Activated CD4-positive, alpha-beta T cell treated with anti-CD3 and anti-CD28 coated beads for 24 hours (primary cell): ENCODE measurements at places on chromosomes 5 and 9.

DNA sequence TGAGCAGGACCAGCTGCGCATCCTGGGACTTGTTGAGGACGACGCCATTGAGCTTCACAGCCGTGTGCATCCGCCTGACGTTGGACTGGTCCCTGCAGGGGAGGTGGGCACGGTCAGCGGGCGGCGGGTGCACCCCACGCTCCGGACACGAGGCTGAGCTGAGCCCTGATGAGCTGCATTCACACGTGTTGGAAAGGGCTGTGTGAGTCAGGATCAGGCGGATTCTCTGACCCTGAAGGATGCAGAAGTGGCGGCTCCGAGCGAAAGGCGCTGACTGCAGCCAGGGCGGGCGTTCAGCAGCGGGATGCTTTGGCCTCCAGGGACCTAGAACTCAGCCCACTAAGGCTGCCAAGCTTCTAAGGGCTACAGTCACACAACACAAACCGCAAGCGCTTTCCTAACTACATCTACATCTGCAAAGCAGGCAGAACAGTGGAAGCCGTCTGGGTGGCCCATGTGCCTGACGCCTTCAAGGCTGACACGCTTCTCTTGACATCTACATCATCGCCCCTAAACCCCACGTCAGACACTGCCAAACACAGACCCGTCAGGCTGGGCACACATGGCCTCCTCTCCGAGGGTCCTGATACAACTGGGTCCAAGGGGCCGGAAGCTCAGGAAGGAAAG, 44.9 kb downstream of the NKD2 start:
- DNase-seq = no peak

- no peak for DNase-seq
Observed at GRCh38 chr5:79474367-79475151, 39.4 kb downstream of the HOMER1 start.

- no peak for DNase-seq
Observed at GRCh38 chr9:126373241-126373640, 46.6 kb downstream of the MVB12B start.

- no peak for DNase-seq
Observed at GRCh38 chr5:168192120-168192519, 99.3 kb upstream of the WWC1 start.

- DNase-seq = no peak
Observed at GRCh38 chr5:108560581-108560980, 178.7 kb upstream of the FBXL17 start.

DNA sequence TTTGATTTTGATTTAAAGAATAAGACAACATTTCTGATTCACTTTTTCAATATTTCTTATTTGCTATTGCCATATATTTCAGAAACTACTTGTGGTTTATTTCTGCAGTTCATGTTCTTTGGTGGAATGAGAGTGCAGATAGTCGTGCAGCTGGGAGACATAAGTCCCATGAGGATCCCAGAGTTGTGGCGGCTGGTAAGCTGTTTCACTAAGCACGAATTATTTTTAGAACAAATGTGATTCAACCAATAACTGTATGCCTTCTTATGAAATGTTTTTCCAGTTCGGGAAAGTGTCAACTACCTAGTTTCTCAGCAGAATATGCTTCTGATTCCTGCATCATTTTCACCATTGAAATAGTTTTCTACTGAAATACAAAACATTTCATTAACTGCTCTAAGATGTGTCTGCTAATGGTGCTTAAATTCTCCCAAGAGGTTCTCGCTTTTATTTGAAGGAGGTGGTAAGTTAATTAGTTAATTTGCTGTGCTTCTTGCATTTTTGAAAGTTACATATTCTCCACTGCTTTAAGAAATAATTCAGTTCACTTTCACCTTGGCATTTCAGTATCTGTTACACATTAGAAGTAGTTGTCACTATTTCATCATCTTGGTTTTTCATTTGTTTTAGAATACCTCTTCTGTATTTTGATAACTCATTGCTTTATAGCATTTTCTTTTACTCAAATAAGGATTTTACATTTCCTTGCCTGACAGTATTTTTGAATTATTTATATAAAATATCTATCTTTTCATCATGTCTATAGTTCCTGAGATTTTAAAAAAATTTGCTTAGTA, 9.0 kb downstream of the NIPSNAP3B start:
- DNase-seq = no peak

DNA sequence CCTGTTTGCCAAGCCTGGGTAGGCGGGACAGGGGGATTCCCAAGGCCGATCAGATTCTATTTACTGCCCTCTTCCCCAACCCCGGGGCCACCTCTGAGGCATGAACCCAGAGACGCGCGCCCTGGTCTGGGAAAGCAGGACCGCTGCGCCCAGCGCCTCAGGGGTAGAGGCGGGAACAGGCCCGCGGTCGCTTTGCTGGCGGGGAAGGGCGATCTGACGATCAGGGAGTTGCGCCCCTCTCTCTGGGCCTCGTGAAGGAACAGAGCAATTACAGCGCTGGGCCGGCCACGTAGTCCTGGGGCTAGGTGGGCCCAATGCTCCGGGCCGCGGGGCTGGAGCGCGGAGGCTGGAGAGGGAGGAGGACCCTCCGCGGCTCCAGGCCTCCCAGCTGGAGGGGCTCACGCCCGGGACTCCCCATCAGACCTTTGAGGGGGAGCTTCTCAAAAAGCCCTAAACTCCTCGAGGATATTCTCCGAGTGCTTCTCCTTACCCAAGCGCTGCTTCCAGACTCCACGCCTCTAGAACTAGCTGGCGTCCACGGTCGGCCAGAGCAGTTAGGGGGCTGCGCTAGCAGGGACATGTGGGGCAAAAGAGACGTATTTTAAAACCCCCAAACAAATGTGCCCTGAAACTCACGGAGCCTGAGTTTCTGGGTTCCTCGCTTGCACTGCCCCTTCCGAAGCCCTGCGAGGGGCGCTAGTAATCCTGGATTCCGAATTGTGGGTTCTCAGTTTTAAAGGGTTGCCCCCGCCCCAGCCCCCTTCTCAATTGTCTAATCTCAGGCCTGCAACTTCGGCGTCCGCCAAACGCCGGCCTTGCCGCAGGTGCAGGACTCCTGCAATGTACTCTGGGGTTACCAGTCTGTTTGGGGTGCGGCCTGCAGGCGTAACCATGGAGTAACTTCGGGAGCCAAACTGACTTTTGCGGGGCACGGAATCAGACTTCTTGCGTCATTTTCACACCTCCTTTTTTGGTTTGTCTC, 57.6 kb downstream of the TMEM174 start:
- no peak for DNase-seq

DNA sequence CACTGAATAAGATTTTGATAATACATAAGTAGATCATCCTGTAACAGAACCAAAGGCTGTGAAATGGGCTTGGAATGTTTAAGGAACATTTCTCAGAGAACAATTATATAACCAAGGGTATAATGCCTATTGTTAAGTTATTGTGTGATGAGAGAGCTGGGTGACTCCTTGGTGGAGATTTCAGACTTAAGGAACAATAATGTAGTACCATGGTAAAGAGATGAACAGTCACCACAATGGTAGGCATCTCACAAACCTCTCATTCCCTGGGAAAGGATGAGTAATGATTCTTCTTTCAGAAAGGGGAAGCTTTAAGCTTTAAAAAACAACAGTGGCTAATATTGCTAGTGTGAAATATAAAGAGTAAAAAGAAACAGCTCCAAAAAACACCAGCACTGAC, 147.4 kb downstream of the TRIM36 start:
- no peak for DNase-seq

DNA sequence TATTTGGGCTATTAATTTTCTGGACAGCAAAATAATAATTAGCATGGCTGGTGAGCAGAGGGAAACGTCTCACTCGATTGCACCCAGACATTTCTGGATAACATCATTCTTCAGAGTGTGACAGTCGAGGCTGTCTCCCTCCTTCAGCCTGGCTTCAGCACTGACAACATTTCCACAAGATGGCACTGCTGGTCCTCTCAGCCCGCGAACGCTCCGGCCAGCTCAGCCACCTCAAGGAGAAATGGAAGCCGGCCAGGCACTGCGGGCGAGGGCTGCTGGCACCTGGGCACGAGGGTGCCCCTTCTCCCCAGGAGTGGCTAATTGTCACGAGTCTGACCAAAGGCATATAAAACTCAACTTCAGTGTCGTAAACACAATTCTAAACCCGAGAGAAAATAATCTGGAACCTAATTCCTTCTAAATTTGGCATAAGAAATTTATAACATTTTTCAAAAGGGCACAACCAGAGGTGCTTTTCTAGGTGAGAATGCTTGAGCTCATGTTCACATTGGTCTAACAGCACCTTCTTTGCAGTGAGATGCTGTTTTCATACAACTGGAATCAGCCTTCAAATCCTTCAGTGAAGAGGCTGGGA, 65.9 kb downstream of the DAP start:
- DNase-seq = no peak

DNA sequence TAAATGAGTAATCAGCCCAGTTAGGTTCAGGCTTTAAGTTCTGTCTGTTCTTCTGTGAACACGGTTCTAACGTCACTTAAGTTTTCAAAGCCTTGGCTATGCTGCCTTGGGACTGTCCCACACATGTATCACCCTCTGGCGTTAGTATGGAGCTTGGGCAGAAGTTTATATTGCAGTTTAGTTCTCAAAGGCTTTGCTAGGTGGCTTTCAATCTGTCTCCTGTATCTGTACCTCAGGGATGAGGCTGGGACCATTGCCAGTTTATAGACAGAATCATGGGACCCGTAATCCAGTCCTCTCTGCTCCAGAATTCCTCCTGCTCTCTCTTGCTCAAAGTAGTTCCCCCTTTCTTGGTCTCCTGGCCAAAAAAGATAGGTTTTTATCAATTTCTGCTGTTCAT, 12.1 kb downstream of the C9orf40 start:
- DNase-seq = no peak

DNA sequence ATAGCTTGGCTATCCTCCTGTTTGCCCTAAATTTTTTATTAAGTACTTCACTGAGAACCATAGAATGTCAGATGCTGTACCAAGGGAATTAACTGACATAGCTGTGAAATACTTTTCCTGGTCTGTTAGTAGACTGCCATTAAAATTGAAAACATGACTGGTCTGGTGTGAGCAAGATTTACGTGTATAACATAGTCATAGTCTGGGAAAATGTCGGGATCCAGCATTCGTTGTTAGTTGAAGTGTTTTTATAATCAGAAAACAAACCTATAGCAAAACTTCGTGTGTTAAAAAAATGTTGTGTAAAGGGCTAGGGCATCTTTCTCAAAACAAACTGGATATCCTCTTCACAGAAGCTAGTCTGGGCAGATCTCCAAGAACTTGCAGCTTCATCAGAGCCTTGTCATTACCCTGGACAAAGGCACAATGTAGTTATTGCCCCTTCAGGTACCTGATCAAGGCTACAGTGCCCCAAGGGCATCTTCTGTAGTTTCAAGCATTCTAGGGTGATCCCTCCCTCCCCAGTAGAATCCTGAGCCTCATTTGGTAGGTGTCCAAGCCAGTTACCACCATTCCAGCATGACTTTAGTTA, 454.2 kb upstream of the SGCD start:
- DNase-seq = no peak

DNA sequence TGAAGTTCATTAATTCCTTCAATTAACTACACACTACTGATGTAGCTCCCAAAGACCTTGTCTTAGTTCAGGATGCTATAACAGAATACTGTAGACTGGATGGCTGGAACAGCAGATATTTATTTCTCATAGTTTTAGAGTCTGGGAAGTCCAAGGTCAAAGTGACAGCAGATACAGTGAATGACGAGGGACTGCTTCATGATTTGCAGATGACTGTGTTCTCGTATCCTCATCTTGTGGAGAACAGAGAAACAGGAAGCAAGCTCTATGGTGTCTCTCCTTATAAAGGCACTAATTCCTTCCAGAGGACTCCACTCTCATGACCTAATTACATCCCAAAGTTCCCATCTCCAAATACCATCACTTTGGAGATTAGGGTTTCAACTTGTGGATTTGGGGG, 65.6 kb upstream of the MAP1B start:
- DNase-seq = no peak

DNA sequence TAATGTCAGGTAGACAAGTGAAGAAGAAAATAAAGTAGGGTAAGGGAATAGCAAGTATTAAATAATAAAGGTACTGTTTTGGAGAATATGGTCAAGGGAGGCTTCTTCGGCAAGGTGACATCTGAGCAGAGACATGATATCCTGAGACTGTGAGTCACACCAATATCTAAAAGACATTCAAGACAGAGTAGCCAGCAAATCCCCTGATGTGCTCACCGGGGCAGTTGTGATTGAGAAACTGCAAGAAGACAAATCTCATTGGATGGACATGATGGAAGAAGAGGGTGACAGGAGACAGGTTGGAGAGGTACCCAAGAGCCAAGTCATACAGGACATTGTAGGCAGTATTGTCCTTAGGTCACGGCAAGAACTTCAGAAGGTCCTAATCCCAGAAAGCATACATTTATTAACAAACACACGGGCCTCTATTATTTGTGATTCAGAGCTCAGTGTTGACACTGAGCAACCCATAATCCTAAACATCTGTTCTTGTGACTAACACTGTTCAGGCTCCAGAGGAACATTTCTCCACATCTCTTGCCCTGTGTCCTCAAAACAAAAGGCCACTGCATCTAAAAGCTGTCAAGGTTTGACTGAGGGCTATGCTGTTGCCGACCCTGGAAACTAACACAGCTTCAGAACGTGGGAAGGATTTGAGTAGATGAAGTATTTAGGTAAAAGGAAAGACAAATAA, 258.7 kb upstream of the CLINT1 start:
- no peak for DNase-seq

- no peak for DNase-seq
Observed at GRCh38 chr5:57332361-57332760, 150.2 kb downstream of the ACTBL2 start.

DNA sequence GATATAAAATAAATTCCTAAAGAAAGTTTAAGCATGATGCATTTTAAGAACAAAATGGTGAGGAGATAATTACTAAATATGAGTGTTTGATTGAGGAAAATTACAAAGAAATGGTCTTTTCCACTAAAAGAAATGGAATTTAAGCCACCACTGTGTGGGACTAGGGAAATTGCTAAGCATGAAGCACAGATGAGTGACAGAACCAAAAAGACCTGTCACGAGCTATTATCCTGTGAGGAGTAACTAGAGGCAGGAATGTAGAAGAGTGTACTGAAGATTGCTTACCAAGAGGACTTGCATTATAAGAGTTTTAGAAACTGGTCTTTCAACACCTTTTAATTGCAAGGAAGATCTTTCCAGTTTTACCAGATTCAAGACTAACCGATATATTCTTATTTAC, 193.6 kb upstream of the PRR16 start:
- DNase-seq = no peak

GRCh38 chr5:131423056-131423455, 159.2 kb downstream of the CDC42SE2 start:
- no peak for DNase-seq

DNA sequence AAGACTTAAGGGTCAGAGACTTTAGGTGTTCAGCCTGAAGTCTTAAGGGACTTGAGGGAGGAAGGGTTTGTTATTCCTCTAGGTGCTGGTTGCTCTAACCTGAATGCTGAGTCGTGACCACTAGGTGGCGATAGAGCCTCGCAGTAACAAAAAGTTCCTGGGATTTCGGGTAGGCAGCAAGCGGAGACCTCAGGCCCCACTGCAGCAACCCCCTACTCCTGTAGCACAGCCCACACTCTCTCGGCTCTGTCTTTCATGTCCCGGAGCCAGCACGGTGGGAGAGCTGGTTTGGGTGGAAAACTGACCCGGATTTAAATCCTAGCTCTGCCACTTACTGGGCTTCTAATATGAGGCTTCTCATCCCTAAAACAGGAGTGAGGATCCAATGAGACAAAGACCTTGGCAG, 100.3 kb upstream of the PANK3 start:
- DNase-seq = peak; percentile 58
